SHP77 treated with DMSO at 0.1 percent for 48 hours (cell line): ENCODE measurements at places on chromosomes 5 and 9.

- DNase-seq = no peak
These were observed 7.2 kb upstream of the LHFPL2 start for GRCh38 chr5:78655746-78656290.

- DNase-seq = peak; percentile 32
These were observed 34.0 kb downstream of the B4GALT1 start for GRCh38 chr9:33133186-33133585.

GRCh38 chr5:100550531-100551051 lies 15.4 kb downstream of the FAM174A start:
- DNase-seq = no peak

DNA sequence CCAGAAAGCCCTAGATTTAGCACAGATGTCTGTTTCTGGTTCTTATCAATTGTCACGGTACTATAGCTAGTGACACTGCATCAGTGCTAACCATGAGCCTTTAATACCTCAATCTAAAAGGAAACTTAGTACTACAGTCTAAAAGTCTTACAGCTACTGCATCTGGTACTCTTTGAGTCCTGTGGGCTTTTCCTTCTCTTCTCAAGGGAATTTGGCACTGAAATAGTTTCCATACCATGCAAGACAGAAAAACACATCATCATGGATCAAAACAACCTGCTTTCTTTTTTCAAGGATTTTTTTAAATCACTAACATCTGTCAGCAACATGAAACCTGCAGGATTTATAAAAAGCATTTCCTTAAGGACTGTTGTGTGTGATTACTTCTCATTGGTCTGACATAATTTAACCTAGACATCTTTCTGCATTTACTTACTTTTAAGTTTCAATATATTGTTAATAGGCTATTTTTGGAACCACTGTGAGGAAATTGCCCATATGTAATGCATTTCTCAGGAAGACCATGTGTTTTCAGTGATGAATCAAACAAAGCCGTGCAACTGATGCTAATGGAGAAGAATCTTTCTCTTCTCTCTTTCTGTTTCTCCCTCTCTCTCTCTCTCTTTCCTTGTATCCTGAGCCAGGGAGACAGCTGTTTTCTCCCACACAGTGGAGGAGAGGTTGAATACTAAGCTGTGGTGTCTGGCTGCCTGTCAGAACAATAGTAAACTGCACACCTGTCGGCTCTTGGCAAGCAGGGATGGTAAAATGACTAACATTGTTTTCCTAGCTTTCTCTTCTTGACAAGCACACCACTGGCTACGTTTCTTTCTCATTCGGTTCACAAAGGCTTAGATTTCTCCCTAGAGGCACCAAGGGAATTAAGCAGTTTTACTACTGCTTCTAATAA lies 273.4 kb downstream of the CSNK1G3 start:
- peak; percentile 57 for DNase-seq
